ENCODE measurements at places on chromosomes 4 and X.

DNA sequence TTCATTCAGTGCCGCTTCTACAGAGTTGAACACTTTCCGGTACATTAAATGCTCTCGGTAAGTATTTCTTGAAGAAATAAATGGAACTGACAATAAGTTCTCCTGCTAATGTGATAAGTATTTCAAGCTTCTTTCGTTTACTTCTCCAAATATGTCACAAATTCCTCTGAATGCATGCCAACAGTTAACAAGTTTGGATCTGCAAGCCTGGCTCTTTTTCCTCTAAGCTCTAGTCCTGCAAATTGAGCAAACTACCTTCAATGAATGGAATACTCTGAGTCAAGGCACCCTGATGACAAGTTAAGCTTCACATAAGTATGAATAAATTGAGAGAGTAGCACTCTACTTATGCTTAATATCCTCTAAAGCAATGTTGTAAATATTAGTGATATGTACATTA, 403.6 kb downstream of the PDGFC start:
- DNase-seq: no peak

DNA sequence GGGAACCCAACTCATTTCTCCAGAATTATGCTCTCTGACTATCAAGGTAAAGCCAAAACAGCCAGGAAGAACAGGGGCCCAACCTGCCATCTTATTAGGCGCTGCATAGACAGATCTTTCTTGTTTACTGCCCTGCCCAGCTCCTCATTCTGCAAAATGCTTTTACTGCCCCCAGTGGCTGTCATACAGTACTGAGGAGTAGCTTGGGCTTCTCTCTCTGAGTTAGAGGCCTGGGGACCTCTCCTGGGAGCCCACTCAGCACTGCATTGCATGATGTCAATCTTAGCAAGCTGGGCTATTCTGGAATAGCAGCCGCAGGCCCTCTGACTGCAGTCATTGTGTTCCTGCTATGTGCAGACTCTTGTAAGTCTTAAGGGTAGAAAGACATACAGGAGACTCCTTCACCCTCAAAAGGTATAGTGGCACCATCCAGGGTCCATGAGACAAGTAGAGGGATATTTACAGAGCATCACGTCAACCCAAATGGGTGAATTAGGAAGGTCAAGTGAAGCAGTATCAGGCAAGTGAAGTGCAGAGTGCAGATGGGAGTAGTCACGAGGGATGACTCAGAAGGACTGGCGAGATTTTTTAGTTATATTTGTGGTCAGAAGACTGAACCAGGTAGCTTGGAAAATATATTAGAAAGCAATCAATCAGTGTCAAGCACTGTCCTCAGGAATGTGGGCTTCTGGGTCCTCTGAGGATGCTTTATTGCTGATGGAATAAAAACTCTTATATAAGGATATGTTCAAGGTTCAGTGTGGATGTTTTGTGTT, 294.1 kb upstream of the SFRP2 start:
- no peak for DNase-seq

- DNase-seq: no peak
Measured at GRCh38 chrX:72460715-72461114, 111.9 kb downstream of the HDAC8 start.

DNA sequence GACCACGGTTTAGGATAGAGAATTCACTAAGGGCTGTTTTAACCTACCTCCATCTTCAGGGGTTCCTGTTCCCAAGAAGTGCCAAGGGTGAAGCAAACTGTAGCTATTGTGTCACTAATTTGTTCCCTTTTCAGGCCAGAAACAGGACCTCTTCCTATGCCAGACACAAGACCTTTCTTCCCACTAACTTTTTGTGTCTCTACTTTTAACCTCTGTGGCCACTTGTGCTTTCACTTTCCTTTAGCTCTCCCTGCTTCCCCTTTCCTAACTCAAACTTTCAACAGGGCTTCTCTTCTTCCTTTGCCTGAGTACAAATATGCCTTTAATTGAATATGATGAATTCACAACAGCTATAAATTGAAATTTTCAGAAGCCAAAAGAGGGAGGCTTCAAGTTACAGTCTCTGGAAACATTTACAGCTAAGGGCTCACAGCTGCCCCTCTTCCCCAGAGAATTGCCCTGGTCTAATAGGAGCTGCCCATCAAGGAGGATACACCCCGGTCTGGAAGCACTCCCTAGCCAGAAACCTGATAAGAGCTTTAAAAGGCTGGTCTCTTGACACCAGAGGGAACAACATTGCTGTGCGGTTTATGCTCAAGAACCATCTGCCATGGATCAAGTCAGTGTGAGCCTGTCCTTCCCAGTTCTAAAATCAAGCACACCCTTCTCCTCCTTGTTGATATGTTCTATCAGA, 61.7 kb upstream of the PLS3 start:
- DNase-seq: peak; percentile 22

DNA sequence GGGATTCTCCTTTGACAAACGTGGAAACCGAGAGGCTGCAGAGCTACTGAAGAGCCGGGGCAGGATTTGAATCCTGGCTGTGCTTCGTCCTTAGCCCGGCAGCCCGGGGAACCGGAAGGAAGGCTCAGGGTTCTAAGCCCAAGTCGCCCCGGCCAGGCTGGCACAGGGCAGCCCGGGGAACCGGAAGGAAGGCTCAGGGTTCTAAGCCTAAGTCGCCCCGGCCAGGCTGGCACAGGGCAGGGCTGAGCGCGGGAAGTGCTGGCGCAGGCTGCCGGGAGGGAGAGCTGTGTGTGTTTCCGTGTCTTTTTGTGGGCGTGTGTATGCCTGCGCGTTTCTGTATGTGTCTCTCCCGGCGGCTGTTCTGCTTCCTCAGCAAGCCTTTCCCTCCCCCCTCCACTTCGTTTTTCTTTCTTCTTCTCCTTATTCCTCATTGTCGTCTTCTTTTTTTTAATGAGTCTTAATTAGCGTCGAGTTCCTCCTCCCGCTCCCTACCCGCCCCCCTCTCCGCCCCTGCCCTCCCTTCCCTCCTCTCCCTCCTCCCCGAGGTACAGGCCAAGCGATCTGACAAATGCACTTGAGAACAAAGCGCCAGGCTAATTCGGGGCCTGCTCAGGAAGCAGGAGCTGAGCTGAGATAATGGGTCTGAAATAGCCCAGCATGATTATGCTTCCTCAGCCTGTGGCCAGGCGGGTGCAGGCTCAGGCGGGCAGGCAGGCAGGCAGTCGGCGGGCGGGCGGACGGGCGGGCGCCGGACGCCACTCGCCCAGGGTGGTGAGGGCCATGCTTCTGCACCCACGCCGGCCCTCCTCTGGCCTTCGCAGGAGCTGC, 65.9 kb downstream of the EFNB1 start:
- no peak for DNase-seq

DNA sequence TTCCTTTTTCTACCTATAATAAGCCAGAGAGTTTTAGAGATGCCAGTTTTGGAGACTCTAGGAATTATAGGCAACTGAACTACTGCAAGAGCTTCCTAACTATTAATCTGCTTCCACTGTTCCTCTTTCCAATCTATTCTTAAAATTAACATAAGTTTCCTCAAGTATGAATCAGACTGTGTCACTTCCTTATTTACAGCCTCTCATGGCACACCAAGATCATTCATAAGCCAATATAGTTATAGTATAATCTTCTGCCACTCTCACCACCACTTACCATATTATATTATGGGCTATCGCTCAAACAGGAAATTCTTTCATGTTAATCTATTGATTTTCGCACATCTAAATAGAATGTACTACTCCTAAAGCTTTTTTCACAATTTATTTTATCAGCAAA, 383.5 kb downstream of the STPG2 start:
- no peak for DNase-seq

GRCh38 chr4:10020871-10021652, at the start of gene SLC2A9:
SLC2A9 (minus strand) TSS chr4:10021497; CDS start chr4:10021429, 68 bp downstream.
- DNase-seq: no peak

All from NCI-H2107 (cell line).